ENCODE measurements at places on chromosomes 13 and 19.

- no peak for DNase-seq
Measured at GRCh38 chr19:57351867-57352266, 796 bp downstream of the ZNF304 start.

- DNase-seq = no peak
Measured at GRCh38 chr13:95698047-95698749, 21.3 kb downstream of the DNAJC3 start.

DNA sequence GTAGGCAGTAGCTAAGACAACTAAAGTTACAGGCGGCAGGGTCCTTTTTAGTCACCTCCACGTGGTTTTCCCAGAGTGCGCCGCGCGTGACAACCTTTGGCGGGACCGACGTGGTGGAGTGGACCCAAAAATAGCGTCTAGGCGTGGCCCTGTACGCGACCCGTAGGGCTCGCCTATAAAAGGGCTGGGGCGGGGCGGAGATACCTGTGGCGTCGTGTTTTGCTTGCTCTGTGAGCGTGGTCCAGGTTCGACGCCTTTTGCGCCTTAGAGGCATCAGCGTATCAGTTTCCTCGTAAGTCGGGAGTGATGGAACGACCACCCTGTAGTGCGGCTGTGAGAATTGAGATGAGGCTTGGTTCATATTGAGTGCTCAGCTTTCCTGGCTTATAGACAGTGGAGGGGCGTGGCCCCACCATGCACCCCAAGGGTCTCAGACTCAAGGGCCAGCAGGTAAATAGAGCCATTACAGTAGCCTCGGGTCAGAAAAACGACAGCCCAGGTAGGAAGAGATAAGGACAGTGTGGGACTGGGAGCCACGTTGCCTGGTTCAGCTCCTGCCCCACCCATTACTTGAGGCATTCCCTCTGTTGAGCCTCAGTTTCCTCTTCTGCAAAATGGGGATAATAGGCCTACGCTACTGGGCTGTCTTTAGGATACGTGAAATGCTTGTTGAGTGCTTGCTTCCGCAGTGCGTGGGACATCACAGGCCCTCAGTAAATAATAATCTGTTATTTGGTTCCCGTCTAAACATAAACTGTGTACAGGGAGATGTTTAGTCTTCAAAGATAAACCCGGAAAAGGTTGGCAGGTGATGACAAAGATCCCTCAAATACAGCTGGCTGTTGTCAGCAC, 693 bp upstream of the TMED1 start:
- DNase-seq = peak; percentile 74

DNA sequence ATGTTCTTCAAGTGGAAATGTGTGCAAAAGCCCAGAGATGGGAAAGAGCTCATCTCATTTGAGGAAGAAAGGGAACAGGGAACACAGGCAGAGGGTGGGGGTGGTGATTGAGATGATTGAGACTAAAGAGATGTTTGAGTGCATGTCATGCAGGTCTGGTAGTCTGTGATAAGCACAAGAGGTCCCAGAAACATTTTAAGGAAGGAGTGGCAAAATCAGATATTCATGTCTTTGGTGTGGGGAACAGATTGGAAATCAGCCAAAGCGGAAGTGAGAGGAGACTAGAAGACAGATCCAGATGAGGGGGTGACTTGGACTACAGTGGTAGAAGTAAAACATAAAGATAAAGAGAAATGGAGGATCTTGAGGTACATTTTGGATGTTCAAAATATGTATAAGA, 39.4 kb upstream of the DACH1 start:
- no peak for DNase-seq

DNA sequence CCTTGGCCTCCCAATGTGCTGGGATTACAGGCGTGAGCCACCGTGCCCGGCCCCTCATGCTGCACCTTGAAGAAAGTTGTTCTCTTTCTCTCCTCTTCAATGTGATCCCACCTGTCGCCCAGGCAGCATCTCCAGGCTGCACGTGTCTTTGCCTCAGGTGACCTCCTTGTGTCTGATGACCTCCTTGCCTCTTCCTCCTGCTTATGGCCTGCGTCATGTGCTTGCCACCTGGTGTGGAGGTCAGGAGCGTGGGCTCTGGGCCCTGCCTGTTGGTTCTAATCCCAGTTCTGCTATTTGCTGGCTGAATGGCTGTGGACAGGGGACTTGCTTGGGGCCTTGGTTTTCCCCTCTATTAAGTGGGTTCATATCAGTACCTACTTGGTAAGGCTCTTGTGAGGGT, 6.3 kb downstream of the BICRA start:
- no peak for DNase-seq

DNA sequence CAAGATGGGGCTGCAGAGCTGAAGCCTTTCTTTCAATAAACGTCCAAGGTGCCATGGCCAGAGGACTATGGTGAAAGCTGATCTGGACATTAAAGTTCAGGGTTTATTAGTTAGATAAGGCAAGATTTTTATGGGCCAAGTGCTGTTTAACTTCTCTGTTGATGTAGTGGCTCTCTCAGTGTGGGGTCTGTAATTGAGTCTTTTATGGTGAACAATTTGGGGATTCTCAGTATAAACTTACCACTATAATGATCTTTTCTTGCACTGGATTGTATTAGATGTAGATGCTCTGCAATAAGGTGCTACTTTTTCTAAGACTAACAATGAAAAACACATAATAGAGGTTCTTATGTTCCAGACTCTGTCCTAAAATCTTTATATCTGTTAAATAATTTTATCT, 190.1 kb upstream of the KLF12 start:
- no peak for DNase-seq

DNA sequence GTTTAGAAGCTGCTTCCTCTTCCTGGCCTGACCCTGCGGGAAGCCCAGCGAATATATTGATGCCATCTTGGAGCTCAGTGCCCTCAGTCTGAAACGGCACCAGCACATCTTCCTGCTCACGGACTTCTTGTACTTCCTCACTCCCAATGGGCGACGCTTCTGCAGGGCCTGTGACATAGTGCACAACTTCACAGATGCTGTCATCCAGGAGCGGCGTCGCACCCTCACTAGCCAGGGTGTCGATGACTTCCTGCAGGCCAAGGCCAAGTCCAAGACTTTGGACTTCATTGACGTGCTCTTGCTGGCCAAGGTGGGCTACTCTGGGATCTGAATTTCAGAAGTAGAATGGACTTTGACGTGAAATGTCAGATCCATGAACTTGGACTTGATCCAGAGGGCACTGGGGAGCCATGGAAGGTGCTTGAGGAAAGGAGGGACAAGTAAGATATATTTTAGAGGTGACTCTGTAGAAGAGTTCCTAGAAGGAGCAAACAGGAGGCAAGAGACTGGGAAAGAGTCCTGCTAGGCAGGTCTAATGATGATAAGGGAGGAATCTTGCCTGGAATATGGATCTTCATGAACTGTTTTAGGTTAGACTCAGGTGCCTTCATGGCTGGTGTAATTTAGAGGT, 38.4 kb upstream of the CYP4F8 start:
- DNase-seq = no peak

GRCh38 chr13:29958476-29958875, 108.1 kb upstream of the UBL3 start:
- no peak for DNase-seq

- no peak for DNase-seq
Measured at GRCh38 chr13:94706101-94706842, 6.1 kb downstream of the SOX21 start.

- no peak for DNase-seq
Measured at GRCh38 chr19:1229924-1230782, 7.7 kb downstream of the CBARP start.

GRCh38 chr19:30817965-30818567, 445.9 kb downstream of the ZNF536 start:
- no peak for DNase-seq

GRCh38 chr19:12521996-12522395, 29.3 kb downstream of the ZNF564 start:
- no peak for DNase-seq

DNA sequence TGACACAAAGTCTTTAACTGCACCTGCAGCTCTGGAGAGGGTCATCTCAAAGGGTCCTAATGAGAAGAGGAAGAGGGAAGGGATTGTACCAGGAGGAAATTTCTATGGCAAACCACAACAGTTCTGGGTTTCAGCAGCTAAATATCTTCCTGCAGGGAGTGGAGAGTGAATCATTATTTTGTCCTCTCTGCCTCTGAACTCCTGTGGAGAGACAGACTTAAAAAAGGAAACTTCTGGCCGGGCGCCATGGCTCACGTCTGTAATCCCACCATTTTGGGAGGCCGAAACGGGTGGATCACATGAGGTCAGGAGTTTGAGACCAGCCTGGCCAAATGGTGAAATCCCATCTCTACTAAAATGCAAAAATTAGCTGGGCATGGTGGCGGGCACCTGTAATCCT, 16.9 kb upstream of the C1QTNF9 start:
- no peak for DNase-seq

DNA sequence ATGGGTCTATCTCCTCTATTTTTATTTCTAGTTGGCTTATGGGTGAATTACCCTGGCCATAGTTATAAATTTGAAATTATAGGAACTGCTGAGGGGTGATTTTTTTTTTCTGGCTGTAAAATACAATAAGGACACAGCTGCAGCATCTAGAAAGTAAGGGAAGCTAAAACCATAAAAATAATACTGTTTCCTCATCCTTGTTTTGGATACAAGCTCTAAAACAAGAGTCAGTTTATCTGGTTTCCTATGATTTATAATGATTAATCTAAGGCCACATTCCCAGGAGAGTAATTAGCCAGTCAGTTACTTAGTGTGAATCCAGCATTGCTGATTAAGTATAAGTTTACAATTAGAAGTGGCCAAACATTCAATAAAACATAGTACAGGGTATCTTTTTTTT, 219.1 kb upstream of the NBEA start:
- DNase-seq = no peak

DNA sequence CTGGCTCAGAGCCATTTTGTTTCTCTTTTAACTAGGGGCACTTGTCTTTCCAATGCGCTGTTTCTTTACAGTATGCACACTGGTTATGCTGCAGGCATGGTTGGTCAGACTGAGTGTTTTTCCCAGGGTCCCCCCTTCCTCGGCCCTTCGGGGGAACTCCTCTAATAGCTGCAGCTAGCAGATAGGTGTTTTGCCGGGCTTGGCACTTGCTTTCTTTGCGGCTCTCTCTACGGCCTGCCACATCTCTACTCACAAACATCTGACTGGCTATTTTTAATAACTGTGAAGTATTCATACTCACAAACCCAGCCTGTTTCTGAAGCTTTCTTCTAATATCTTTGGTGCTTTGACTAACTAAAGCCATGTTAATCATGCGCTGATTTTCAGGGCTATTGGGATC, 89.4 kb downstream of the SLC25A15 start:
- no peak for DNase-seq

DNA sequence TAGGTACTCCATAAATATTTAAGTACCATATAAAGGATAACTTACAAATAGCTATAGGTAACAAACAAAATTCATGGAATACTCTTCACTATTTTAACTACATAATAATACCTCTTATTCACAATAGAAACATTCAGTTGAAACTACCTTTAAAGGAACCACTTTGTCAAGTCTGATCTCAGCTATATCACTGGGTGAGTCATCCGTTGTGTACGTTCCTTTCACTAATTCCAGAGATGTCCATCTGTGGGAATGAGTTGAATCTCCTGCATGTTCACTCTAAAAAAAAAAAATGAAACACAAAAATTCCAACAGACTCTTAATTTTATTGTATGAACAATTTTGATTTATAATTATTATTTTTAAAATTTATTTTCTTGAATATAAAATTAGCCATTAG, 149.4 kb upstream of the FBXL3 start:
- DNase-seq = no peak

- no peak for DNase-seq
Measured at GRCh38 chr19:35127871-35128270, 7.0 kb downstream of the LGI4 start.

- no peak for DNase-seq
Measured at GRCh38 chr13:79306650-79307049, 99.4 kb downstream of the RBM26 start.

DNA sequence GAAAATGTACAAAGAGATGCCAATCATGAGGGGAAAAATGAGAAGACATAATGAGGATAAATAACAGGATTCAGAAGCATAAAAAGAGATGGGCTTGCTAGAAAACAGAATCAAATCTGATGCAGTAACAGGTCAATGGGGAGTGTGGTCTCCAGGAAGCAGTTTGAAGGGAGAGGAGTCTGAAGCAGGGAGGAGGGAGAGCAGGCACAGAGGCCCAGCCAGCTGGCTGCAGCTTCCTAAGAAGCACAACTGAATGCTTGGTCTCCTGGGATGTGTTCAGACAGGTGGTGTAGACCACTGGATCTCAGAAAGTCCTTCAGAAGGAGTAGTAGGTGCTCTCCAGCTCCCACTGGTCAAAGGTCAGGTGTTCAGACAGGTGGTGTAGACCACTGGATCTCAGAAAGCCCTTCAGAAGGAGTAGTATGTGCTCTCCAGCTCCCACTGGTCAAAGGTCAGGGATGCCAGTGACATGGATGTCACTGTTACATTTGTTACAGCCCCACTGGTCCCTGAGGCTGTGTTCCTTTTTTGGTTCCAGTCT, 68.3 kb upstream of the UBAC2 start:
- no peak for DNase-seq

DNA sequence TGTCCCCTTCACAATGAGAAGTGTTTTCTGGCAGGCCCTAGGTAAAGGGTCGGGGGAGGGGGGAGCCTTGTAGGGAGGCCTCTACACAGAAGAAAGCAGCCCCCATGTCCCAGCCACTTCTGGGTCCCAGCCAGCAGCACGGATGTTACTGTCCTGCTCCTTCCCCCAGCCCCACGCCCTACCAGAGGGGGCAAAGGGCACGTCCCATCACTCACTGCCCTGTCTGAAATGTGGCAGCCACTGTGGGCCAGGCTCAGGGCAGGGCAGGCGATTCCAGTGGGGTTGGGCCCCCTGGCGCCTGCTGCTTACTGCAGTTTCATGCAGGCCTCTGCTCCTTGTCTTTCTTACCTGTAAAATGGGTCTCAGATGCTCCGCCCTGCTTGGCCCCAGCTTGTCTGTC, 6.1 kb upstream of the SLC25A42 start:
- no peak for DNase-seq

- no peak for DNase-seq
Measured at GRCh38 chr19:29690842-29691241, 24.2 kb downstream of the C19orf12 start.

GRCh38 chr19:17579661-17580244, 24.3 kb downstream of the COLGALT1 start:
- DNase-seq = no peak

DNA sequence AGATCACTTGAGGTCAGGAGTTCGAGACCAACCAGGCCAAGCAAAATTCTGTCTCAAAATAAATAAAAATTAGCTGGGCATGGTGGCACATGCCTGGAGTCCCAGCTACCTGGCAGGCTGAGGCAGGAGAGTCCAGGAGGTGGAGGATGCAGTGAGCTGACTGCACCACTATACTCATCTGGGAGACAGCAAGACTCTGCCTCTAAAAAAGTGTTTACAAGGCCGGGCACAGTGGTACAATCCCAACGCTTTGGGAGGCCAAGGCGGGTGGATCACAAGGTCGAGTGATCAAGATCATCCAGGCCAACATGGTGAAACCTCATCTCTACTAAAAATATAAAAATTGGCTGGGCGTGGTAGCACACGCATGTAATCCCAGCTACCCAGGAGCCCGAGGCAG, 4.2 kb upstream of the DAPK3 start:
- DNase-seq = no peak

DNA sequence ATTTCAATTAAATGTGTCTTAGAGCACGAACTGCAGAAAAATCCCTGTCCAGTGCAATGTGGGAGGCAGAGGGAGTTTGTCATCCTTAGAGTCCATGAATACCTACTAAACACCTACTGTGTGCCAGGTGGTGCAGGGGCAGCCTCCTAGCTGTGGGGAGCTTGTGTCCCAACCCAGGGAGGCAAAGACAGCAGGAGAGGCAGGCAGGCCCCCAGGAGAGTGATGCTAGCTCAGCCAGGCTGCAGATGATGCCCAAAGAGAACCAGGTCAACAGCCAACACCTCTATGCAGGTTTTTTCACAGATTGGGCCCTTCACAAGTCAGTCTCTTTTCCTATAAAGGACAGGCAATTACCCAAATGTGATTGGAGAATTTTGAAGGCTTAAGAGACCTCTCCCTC, 108.2 kb upstream of the UQCRFS1 start:
- DNase-seq = no peak

Data from stimulated activated CD4-positive, alpha-beta T cell treated with anti-CD3 and anti-CD28 coated beads, TNF-alpha, amount 100 ng/mL, for 48 hours (primary cell).